ENCODE measurements at places on chromosomes 2 and 18. TPM values are rescaled to one million over a fixed set of nuclear protein-coding genes. Genes with fewer than 3 reads are reported as not detected.

FANCL gene
- total RNA-seq: 53.4 TPM

MPHOSPH10 gene
- total RNA-seq: 42.8 TPM

GALNT14 gene
- total RNA-seq: 13.7 TPM

DNA sequence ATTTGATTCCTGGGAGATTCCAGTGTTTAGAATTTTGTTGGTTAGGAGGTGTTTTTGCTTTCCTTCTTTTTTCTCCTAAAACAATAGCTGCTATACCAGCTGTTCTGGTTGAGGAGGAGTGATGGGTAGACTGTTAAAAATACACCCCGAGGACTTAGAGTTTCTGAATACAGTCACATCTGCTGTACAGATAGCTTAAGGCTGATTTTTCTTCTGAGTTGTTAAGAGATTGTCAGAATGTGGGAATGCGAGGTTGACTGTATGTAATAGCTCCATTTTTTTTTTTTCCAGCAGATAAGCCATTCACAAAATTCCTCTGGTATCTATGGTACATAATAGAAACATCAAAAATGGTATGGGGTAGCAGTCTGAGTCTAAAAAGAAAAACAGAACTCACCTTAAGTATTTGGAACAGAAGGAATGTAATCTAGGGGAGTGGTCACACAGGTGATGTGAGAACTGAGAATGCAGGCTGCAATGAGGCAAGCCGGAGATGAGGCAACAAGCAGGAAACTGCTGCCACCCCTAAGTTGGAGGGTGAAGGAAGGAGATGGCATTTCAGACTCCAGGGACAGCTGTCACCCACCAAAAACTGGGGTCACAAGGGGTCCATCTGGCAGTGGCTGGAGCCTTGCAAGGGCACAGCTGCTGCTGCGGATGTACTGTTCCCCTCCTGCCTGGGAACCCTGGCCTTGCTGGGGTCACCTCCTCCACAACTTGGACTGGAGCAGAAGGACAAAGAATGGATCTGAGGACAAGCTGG is 2.4 kb downstream of the DGKD start:
- no peak overlapping the region for H3K27ac ChIP-seq
- H3K4me1 ChIP-seq: peaks cover 5% of the 10 kb centered on the region
- H3K27me3 ChIP-seq: peaks cover 21% of the 10 kb centered on the region
- H3K4me3 ChIP-seq: no peak overlapping the region
- DNase-seq: no peak
- H3K36me3 ChIP-seq: no peaks in the 10 kb centered on the region

DNA sequence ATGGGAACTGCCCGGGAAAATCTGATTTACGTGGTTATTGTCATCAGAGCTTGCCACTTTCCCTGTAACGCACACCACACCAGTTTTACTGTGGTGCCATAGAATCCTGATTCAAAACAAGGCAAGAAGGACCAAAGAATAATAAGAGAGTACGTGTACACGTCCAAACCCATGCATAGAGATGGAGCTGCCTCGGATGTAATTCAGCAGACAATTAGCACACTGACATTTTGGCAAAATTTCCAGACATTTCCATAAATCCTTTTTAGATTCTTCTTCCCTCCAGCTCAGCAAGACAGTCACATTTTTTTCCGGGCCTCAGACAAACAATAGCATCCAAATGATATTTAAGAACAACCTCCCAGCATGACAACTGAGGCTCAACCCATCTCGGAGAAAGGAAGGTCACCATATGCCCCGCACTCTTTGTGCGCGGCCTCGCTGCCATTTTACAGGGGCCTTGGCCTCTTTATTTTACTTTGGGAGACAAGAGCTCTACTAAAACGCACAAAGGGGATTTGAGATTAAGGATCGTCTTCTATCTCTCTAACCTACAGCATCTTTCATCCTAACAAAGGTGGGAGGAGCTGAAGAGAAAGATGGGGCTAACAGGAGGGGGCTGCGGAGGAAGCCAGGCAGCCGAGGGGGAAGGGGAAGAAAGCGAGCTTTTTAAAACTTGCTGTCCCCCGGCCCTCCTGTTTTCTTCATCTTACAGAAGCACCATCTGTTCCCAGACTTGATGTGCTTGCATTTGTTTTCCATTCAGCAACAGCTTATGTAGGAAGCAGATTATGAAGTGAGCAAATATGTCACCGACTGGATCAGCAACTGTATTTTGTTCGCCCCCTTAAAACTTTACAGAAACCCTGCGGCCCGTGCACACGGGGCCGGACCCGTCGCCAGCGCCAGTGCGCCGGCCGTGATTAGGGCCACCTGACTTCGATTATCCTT is 61.0 kb downstream of the CDCA7 start:
- no peak overlapping the region for H3K4me3 ChIP-seq
- H3K36me3 ChIP-seq: no peaks in the 10 kb centered on the region
- H3K4me1 ChIP-seq: peaks cover 3% of the 10 kb centered on the region
- no peak for DNase-seq
- H3K27ac ChIP-seq: no peak overlapping the region

- no peaks in the 10 kb centered on the region for H3K4me1 ChIP-seq
- no peak overlapping the region for H3K4me3 ChIP-seq
- no peak overlapping the region for H3K27ac ChIP-seq
- no peaks in the 10 kb centered on the region for H3K36me3 ChIP-seq
These were observed 85.3 kb upstream of the RAB27B start for GRCh38 chr18:54742659-54743604.

DNA sequence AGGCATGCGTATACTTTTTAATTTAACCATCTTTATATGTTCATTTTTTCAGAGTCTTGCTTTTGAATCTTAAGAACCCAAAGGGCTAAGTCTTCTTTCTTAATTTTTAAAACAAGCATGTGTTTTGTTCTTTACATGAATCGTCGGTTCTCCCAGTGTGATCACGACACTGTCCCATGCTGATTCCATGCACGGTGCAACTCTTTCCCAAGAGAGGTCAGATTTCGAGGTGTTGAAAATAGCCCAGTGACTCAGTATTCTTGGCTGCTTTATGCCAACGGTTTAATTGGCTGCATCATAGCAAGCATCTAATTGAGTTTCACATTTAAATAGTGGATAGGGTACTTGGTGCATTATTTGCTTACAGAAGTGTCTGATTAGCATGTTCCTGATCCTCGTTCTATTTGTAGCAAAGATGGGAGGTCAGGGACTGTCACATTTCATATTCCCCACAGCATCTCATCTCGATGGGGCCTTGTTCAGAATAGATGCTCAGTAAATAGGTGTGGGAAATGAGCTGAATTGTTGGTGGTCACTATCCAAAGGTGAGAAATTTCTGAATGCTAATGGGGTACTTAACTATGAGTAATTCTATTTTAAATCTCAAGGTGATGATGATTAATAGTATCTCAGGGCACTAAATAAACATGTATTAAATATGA is 2.8 kb downstream of the NPAS2 start:
- peaks cover 40% of the 10 kb centered on the region for H3K27me3 ChIP-seq
- H3K36me3 ChIP-seq: no peaks in the 10 kb centered on the region

DNA sequence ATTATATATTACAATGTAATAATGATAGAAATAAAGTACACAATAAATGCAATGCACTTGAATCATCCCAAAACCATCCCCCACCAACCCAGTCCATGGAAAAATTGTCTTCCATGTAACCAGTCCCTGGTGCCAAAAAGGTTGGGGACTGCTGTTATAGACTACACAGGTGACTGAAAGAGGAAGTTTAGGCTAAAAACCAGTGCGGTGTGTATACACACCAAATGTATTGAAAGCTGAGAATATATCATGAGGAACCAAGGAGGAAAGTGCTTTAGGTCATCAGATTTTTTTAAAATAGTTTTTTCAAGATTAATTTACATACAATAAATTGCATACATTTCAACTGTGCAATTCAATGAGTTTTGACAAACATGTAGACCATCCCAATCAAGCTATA is 20.5 kb upstream of the C1D start:
- no peak for DNase-seq
- H3K27ac ChIP-seq: no peak overlapping the region
- H3K36me3 ChIP-seq: no peaks in the 10 kb centered on the region
- H3K4me1 ChIP-seq: no peaks in the 10 kb centered on the region
- H3K27me3 ChIP-seq: no peaks in the 10 kb centered on the region

- H3K27me3 ChIP-seq: no peaks in the 10 kb centered on the region
- DNase-seq: no peak
These were observed 495.8 kb downstream of the NRXN1 start for GRCh38 chr2:50535971-50536759.

GRCh38 chr2:108316033-108316432 is 27.3 kb downstream of the SULT1C2 start:
- H3K27ac ChIP-seq: no peak overlapping the region
- DNase-seq: no peak
- H3K36me3 ChIP-seq: no peaks in the 10 kb centered on the region
- H3K4me1 ChIP-seq: peaks cover 7% of the 10 kb centered on the region
- H3K4me3 ChIP-seq: no peak overlapping the region

DNA sequence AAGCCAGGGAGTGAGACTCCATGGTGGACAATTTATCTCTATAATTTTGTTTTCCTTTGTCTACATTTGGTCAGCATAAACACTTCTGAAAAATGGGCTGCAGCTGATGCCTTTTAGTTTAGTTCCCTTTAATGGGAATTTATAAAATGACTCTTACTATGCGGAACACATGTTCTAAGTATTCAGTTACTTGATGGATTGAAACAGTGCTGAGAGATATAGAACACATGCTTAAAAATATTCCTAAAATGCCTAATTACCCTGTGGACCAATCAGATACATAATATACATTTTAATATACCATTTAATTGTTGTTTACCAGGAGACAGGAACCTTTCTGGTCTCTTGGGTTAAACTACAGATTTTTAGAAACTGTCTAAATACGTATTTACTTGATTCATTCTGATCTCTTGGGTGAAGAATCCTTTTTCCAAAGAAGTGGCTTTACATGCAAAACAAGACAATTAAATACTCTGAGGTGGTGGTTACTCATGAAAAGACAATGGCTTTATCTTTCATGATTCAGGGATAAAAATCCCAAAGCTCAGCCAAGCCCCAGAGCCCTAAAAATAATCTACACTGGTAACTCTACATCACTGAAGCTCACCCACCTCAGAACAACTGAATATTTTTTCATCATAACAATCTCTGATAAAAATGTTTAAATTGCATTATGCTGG is 128.1 kb upstream of the SERTAD2 start:
- H3K4me1 ChIP-seq: no peaks in the 10 kb centered on the region
- H3K4me3 ChIP-seq: no peak overlapping the region
- H3K27ac ChIP-seq: no peak overlapping the region
- H3K27me3 ChIP-seq: no peaks in the 10 kb centered on the region
- no peak for DNase-seq

GRCh38 chr2:150809103-150809502 is 321.6 kb upstream of the RND3 start:
- no peak for DNase-seq
- no peaks in the 10 kb centered on the region for H3K4me1 ChIP-seq
- no peak overlapping the region for H3K4me3 ChIP-seq
- H3K36me3 ChIP-seq: no peaks in the 10 kb centered on the region
- H3K27me3 ChIP-seq: no peaks in the 10 kb centered on the region
- no peak overlapping the region for H3K27ac ChIP-seq

GRCh38 chr2:8582651-8583399 is 99.0 kb upstream of the ID2 start:
- peaks cover 22% of the 10 kb centered on the region for H3K4me1 ChIP-seq
- DNase-seq: no peak
- no peaks in the 10 kb centered on the region for H3K27me3 ChIP-seq
- H3K27ac ChIP-seq: no peak overlapping the region
- no peak overlapping the region for H3K4me3 ChIP-seq
- H3K36me3 ChIP-seq: no peaks in the 10 kb centered on the region

DNA sequence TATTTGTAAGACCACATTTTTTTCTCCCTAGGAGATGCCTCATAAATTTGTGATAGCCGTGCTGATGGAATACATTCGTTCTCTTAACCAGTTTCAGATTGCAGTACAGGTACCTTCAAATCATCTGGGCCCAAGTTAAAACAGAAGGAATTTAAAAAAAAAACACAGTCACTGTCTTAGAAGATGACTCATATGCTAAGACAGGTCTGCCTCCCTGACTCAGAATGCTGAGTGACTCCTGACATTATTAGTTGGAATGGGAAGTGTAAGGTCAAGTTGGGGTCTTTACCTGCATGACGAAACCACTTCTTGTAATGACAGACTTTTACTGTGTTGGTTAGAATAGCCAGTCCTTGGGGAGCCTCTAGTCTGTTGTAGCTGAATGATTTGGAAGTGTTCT is 26.3 kb downstream of the RMC1 start:
- no peak for DNase-seq
- no peaks in the 10 kb centered on the region for H3K4me1 ChIP-seq
- no peak overlapping the region for H3K4me3 ChIP-seq
- peaks cover 63% of the 10 kb centered on the region for H3K36me3 ChIP-seq

DNA sequence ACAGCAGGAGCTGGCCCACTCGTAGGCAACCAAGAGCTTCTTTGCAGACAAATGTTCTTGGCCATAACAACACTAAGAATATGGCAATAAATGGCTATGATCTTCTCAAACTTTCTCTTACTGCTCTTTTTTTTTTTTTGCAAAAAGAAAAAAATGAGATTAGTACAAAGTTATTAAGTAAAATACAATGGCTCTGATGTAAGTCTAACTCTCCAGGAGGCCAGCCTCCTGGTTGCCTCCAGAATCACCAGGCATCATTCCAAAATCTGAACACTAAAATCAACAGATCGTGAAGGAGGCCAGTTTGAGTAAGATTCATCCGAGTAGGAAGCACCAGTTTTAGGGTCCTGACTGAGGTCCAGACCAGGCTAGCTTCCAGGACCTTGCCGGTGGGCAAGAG is 20.8 kb upstream of the FIGN start:
- H3K4me3 ChIP-seq: no peak overlapping the region
- no peaks in the 10 kb centered on the region for H3K27me3 ChIP-seq
- no peaks in the 10 kb centered on the region for H3K36me3 ChIP-seq
- no peaks in the 10 kb centered on the region for H3K4me1 ChIP-seq
- H3K27ac ChIP-seq: no peak overlapping the region
- no peak for DNase-seq

- DNase-seq: no peak
- H3K27ac ChIP-seq: no peak overlapping the region
- H3K27me3 ChIP-seq: no peaks in the 10 kb centered on the region
- no peaks in the 10 kb centered on the region for H3K36me3 ChIP-seq
- H3K4me1 ChIP-seq: peaks cover 2% of the 10 kb centered on the region
These were observed 638.0 kb downstream of the CNTNAP5 start for GRCh38 chr2:124662946-124663644.

- DNase-seq: no peak
- H3K36me3 ChIP-seq: no peaks in the 10 kb centered on the region
- H3K27me3 ChIP-seq: no peaks in the 10 kb centered on the region
- H3K4me3 ChIP-seq: no peak overlapping the region
- no peaks in the 10 kb centered on the region for H3K4me1 ChIP-seq
- H3K27ac ChIP-seq: no peak overlapping the region
These were observed 18.9 kb upstream of the ITGA4 start for GRCh38 chr2:181438261-181438660.
